Activated naive CD4-positive, alpha-beta T cell (primary cell): ENCODE measurements at places on chromosomes 2 and 18.

DNA sequence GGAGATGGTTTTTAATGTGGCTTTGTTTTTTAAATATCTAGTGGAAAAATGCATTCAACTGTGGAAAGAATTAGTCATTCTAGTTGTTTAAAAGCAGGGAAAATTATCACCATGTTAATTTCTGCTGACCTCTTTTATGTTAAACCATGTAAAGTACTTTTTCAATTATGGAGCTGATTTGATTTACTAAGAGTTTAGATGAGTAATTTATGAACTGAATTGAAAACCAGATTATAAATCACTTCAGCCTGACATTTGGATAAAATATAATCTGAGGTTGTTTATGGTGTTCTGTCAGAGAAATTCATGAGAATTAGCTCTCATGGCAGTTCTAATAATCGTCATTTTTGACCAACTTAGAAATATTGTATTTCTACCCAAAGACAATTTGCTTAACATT lies 11.6 kb downstream of the ITGA4 start:
- no peak for DNase-seq

DNA sequence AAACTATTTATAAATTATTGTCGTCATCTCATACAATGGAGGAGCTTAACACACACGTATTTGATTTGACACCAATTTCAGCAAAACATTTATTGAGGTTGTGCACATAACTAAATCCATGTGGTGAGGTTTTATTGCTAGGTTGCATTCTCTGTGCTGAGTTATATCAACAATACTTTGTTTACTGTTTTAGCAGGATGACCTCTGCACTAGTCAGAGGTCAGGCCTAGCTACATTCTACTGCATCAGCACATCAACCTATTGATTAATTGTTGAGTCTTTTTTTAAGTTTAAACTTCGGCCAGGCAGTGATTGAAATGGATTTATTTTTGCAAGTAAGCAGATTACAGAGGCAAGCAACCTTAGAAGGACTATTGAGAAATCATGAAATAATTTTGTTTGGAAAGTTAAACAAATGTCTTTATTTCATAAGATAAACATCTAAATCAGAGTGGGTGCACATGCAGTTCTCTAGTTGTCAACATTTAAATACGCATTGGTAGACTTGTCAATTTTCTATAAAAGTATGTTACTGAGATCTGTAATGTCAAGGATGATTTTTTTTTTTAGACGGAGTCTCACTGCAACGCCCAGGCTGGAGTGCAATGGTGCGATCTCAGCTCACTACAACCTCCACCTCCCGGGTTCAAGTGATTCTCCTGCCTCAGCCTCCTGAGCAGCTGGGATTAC lies 75.2 kb upstream of the CD28 start:
- DNase-seq: no peak

DNA sequence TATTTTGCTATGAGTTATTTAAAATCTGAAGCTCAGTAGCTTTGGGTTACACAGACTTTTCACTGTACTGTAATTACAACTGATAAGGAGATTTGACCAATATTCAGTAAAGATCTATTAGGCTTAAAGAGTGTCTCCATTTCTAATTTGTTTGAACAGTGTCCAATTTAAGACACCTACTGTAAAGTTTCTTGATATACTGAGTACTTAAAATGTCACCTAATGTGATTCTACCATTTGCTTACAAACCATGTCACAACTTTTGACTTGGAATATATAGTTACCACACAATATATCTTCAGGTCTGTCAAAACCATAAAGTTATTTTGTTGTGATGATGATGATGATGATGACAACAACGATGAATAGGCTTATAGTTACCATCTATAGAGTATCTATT lies 228.5 kb upstream of the SMAD7 start:
- DNase-seq: no peak

GRCh38 chr2:50018292-50018691 lies 864.0 kb upstream of the FSHR start:
- DNase-seq: no peak

- DNase-seq: no peak
Observed at GRCh38 chr2:7040547-7040946, 123.3 kb downstream of the RNF144A start.

GRCh38 chr18:10923551-10924070 lies 225.8 kb downstream of the PIEZO2 start:
- DNase-seq: no peak

- DNase-seq: no peak
Observed at GRCh38 chr2:48204750-48205136, 298.4 kb upstream of the FBXO11 start.

GRCh38 chr2:120935339-120936313 lies 200.0 kb downstream of the GLI2 start:
- DNase-seq: no peak

DNA sequence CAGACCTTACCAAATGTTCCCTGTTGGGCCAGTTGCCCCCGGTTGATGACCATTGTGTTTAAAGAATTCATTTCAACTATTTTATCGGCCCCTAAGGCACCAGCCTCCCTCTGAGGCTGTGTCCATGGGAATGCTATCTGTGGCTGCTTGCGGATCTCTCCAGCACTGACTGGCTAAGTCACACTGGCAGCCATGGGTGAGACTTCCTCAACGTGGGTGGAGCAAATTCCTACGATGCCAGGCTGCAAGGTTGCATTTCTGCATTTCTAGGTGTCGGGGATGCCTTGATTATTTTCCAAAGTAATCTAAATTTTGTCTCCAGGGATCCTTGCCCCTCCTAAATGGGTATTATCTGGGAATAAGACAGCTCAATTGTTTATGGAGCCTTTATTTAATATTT lies 6.2 kb downstream of the CXCR4 start:
- DNase-seq: no peak

DNA sequence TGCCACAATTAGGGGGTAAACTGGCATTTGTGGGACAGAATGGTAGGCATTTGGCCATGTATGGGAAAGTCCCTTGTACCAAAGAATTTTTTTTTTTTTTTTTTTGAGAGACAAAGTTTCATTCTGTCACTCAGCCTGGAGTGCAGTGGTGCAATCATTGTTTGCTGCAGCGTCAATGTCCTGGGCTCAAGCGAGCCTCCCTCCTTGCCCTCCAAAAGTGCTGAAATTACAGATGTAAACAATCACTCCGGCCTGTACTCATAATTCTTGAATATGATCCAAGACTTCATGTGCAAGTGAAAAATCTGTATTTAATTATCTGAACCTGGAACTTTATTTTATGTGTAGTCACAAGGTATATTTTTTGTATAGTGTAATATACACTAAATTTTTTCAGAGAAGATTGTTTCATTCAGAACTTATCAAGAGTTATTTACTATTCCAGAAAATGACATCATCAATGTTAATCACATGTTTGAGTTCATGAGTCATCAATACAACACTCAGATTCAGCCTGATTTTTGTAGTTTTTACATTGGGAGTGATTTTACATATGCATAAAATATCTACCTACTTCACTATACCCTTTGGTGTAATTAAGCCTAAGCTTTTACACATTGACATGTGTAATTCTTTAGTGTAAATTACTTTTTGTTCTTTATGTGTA lies 138.7 kb upstream of the L3MBTL4 start:
- no peak for DNase-seq

DNA sequence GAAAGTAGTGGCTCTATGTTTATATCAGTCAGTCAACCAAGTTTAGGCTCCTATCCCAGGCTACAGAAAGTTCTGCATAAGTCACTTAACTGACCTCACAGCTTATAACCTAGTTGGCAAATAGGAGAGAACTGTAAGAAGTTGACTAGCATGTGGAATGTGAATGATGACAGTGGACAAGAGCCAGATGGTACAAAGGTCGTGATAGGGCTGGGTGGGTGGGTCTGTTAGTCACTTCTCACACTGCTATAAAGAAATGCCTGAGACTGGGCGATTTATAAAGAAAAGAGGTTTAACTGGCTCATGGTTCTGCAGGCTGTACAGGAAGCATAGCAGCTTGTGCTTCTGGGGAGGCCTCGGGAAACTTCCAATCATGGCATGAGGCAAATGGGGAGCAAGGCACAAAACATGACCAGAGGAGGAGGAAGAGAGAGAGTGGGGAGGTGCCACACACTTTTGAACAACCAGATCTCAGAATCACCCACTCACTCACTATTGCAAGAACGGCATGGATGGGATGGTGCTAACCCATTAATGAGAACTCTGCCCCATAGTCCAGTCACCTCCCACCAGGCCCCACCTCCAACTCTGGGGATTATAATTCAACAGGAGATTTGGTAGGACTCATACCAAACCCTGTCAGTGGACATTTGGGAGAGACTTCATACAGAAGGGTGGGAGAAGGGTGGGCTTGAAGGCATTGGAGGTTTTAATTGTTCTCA lies 68.8 kb downstream of the LTBP1 start:
- DNase-seq: no peak

DNA sequence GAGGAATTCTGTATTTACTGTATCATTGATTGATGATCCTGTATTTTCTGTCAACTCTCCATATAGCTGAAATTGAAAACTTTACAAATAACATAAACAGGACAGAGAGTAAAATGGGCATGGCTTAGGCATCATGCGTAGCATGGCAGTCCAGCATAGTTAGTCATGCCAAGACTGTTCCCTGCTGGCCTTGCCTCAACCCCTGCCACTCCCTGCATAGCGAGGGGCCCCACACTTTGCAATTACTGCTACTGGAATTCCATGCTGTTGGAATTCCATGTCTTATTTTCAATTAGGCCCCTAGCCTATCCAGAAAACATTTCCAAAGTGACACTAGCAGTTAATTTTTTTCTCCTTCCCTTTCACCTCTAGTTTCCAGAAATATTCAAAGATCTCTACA lies 15.1 kb upstream of the SOX11 start:
- no peak for DNase-seq

DNA sequence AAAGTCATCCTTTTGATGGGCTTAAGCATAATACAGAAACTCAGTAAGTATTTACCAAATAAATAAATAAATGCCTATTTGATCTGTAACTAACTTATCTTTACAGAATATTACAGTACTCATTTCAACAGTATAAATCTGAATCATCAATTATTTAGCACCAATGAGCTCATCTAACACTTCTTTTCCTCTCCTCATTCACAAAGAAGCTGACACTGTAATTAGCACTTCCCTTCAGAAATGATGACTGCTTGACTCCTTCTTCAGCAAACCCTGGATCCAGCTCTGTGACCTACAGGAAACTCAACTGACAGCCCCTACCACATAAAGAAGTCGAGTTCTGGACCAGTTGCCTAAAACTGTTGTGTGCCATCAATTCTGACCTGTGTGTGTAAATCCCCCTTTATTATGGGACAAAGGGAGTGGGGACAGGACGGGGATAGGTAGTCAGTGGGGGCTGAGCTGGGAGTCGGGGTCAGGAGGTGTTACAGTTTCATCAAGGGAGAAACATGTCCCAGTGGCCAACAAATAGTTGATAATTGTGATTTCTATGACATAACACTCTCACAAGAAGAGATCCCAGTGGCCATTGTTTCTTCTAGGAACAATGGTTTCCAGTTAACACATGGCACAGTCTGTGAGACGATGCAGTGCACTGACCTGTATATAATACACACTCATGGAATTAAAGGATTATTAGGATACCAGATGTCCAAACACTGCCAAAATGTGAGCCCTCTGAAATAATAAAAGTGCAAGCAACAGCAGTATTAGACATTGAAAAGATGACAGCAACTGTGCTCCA lies 68.7 kb downstream of the STK39 start:
- no peak for DNase-seq

GRCh38 chr2:16330012-16330411 lies 335.6 kb downstream of the CYRIA start:
- no peak for DNase-seq
